ENCODE measurements at places on chromosomes 1 and 21.

DNA sequence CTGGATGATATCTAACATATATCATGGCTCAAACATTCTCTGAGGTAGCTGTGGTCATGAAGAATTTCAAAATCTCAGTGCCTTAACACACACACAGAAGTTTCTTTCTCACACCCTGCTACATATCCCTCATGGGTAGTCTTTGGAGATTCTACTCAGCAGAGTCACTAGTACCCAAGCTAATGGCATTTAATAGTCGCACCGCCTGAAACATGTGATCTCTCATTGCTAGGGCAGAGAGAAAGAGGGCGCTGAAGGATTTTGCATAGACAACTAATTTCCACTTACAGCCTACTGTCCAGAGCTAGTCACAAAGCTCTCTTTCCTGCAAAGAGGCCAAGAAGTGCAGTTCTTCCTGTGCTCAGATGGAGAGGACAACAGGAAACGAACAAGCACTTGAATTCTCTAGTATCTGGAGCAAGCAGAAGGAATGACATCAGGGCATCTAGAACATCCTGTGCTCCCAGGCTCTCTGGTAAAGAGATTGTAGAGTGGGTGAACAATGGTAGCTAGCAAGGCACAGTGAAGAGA lies 183.4 kb upstream of the PTBP2 start:
- DNase-seq = no peak

DNA sequence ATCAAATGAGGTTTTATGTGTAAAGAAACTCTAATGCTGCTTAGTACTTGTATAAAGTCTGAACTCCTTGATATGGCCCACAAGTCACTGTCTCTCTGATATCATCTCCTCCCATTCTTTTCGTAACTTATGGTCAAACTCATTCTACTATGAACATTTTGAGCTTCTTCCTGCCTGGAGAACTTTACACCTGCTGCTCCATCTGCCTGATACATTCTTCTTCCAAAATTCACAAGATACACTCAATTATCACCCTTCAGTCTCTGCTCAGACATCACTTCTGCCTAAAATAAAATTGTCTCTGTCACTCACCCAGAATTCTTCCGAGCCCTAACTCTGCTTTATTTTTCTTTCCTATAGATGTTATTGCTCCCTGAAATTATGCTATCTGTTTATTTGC lies 192.8 kb upstream of the LYPLAL1 start:
- no peak for DNase-seq

DNA sequence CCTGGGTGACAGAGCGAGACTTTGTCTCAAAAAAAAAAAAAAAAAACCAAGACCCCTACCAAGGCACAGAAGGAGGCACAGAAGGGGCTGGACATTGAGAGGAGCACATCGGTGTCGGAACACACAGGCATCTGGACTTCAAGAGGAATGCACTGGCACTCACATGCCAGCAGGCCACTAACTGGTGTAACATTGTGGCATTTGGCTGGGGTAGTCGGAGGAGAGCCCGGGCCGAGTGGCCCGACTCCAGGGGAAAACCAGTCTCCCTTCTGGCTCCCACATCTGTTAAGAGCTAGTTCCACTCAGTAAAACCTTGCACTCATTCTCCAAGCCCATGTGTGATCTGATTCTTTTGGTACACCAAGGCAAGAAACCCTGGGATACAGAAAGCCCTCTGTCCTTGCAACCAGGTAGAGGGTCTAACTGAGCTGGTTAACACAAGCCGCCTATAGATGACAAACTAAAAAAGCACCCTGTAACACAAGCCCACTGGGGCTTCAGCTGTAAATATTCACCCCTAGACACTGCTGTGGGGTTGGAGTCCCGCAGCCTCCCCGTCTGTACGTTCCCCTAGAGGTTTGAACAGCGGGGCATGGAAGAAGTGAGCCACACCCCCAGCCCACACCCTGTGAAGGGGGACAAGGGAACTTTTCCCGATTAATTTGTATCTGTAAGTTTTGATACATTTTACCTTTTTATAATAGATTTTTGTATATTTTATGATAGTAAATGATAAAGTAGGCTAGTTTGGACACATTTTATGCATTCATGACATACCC lies 17.2 kb upstream of the AKIRIN1 start:
- DNase-seq = no peak

DNA sequence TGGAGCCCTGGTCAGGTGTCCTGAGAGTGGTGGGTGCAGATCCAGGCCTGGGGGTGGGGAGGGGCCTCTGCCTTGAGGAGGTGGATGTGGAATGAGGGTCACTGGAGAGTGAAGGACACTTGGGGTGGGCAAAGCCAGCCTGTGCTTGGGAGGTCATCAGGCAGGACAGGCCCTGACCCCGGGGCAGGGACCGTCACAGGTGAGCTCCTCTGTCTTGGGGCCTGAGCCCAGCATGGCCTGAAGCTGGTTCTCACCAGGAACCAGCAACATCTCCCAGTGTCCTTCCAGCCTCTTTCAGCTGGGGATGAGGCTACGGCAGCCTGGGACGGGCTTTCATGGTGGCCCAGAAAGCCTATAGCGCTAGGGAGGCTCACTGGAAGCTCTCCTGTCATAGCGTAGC lies 831 bp upstream of the KRTAP10-2 start:
- no peak for DNase-seq

DNA sequence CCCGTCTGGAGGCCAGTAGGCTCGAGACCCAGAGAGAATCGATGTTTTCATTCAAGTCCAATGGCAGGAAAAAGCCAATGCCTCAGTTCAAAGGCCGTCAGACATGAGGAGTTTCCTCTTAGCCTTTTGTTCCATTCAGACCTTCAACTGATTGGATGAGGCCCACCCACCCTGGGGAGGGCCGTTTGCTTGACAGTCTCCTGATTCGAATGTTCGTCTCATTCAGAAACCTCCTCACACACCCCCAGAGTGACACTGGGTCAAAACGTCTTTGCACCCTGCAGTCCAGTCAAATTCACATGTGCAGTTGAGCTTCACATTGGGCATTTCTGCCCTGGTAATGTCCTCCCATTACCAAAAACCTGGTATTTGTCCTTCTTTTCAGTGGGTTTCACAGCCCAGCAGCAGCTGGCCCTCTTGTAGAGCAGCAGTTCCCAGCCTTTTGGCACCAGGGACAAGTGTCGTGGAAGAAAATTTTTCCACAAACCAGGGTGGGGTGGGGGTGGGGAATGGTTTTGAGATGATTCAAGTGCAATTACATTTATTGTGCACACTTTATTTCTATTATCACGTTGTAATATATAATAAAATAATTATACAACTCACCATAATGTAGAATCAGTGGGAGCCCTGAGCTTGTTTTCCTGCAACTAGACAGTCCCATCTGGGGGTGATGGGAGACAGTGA lies 40.1 kb downstream of the RSPH1 start:
- DNase-seq = no peak

GRCh38 chr1:4690951-4691675 lies 36.7 kb downstream of the AJAP1 start:
- DNase-seq = no peak

DNA sequence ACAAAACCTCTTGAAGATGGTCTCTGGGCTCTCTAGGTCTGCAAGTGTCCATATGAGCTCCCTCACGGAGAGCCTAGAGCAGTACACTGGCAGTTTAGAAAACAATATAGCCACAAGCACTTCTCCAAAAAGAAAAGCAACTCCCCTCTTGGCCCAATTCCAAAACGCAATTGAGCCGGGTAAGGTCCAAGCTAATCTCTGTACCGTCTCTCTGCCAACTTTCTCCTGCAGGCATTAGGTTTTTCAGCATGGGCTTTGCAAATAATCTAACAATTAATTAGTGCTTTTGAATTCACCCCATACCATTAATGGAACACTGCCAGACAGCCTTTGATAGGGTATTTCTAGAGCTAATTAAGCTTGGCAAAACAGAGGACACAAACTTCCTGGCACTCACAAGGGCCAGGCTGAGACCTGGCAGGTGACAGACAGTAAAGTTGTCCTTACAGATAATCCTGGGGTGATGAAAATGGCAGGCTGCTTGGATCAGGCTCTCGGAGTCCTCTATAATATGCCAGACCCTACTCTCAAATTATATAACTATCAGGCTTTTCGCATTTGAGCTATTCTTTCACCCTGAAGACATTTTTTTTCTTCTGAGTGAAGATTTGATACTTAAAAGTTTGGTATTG lies 39.8 kb downstream of the TGFBR3 start:
- no peak for DNase-seq

GRCh38 chr1:221347706-221348105 lies 394.2 kb downstream of the DUSP10 start:
- DNase-seq = no peak

- no peak for DNase-seq
These were observed 11.8 kb upstream of the RASSF5 start for GRCh38 chr1:206495493-206496046.

GRCh38 chr1:76769911-76770310 lies 97.4 kb upstream of the ST6GALNAC5 start:
- no peak for DNase-seq

- DNase-seq = no peak
These were observed 82.4 kb downstream of the FAF1 start for GRCh38 chr1:50877641-50878040.

- DNase-seq = no peak
These were observed 105.4 kb downstream of the PTPN14 start for GRCh38 chr1:214445831-214446614.

DNA sequence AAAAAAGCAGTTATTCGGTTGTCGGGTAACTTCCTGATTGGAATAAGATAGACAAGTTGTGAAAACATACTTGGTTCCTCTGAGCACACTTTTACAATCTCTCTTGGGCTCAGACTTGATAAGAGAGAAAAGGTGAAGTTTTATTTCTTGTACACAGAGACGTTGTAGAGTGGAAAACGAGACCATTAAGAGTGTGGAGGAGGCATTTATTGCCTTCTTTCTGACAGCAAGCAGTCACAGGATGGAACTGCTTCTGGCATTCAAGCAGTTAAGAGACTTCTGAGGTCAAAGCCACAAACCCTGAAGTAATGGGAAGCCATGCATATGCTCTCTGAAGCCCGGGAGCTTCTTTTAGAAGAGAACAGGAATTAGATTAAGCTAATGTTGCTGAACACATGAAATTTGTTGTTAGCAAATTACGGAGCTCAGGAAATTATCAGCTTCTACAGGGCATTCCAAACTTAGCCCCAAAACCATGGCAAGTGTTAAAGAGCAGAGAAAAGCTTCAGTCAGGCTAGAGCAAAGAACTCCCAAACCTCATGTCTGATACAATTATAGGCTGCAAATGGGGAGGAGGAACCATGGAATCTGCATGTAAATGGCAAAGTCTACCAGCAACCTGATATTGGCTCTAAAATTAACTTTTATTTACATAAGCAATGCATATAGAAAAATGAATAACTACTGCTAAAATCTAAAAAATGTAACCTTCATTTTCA lies 26.0 kb downstream of the S1PR1 start:
- no peak for DNase-seq

GRCh38 chr1:213123536-213123935 lies 72.5 kb downstream of the RPS6KC1 start:
- no peak for DNase-seq

DNA sequence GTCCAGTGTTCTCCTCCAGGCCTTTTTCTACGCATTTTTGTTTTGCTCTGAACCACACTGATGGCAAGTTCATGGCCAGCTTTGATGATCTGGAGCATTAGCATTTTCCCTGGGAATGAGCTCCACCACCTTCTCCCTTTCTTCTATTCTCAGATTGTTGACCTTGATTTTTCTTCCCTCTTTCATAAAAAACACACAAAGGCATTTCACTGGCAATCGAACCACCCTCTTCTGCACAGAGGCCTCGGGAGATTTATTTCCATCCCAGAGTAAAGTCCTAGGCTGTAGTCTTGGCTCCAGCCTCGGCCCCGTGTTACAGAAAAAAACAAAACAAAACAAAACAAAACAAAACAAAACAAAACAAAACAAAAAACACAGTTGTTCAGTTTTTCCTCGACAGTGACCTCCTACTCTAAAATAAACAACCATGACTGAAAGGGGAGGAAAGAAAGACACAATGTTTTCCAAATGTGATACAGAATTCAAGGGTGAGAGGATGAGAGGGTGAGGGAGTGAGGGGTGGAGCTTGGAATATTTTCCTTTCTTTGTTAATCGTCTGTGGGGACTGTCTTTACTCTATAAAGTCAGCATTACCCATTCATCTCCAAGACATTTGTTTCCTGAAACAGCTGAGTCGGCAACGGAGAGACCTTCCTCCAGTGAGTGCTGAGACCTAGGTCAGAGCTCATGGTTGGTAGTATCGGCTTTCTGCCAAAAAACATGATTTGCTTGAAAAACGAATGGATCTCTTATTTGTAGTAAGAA lies 29.8 kb upstream of the RNF186 start:
- DNase-seq = no peak

- DNase-seq = no peak
These were observed at the start of gene ARHGEF19 for GRCh38 chr1:16212251-16212961. Gene ARHGEF19 (minus strand): TSS chr1:16212652. CDS start chr1:16209054, 3,598 bp downstream.

DNA sequence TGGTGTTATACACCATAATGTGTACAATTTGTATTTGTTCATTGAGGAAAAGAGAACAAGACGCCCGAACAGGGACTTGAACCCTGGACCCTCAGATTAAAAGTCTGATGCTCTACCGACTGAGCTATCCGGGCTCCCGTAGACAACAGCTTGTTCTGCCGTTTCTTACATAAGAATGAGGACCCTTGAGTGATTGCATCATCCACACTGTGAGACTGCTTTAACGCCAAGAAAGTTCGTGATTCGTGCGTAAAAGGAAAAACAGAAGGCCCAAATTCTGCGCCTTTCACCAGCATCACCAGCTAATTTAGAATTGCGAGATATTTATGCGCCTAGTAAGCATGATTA lies 9.3 kb upstream of the MDM4 start:
- peak; percentile 64 for DNase-seq

DNA sequence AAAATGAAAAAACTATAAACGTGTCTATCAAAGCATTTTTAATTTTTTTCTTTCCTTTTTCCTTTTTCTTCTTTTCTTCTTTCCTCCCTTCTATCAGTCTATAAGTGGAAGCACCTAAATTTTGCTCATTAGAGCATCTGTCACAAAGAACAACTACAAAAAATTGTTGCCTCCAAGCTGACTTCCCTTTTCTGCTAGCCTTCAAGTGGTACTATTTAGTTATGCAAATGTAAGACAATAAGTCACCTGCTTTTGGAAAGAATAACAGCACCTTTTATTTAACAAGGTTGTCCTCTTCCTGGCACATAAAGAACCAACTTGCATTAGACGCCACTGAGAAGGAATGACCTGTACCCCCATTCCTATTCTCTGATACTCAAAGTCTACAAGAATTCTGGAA lies 45.0 kb upstream of the C1orf53 start:
- DNase-seq = no peak

- no peak for DNase-seq
These were observed 14.9 kb downstream of the SLC26A9 start for GRCh38 chr1:205928317-205928716.

- DNase-seq = no peak
These were observed 15.1 kb downstream of the FOXJ3 start for GRCh38 chr1:42319871-42320484.

GRCh38 chr1:64974288-64974825 lies 8.0 kb upstream of the JAK1 start:
- no peak for DNase-seq

GRCh38 chr1:235093013-235093695 lies 35.5 kb downstream of the TOMM20 start:
- DNase-seq = peak; percentile 49

GRCh38 chr1:116956378-116956777 lies 45.2 kb upstream of the CD101 start:
- DNase-seq = no peak

- no peak for DNase-seq
These were observed 85.3 kb upstream of the RAVER2 start for GRCh38 chr1:64659478-64660138.

GRCh38 chr1:197066277-197066676 lies 783 bp downstream of the F13B start:
- no peak for DNase-seq

GRCh38 chr1:223521150-223521549 lies 127.9 kb downstream of the CCDC185 start:
- DNase-seq = no peak

Data from GM13976 (cell line).